NCI-H2107 (cell line): ENCODE measurements at places on chromosomes 7 and 10.

DNA sequence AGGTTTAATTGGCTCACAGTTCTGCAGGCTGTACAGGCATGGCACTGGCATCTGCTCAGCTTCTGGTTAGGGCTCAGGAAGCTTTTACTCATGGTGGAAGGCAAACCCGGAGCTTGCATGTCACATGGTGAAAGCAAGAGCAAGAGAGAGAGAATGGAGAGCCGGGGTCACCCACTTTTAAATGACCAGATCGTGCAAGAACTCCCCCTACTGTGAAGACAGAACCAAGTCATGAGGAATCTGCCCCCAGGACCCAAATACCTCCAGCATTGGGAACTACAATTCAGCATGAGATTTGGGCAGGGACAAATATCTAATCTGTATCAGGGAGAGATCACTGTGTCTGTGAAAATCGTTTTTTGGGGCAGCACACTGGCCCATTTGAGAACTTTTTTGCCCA is 110.0 kb upstream of the MYO3A start:
- no peak for DNase-seq

- DNase-seq, result no peak
Measured at GRCh38 chr7:74299401-74299800, 10.2 kb downstream of the CLIP2 start.

DNA sequence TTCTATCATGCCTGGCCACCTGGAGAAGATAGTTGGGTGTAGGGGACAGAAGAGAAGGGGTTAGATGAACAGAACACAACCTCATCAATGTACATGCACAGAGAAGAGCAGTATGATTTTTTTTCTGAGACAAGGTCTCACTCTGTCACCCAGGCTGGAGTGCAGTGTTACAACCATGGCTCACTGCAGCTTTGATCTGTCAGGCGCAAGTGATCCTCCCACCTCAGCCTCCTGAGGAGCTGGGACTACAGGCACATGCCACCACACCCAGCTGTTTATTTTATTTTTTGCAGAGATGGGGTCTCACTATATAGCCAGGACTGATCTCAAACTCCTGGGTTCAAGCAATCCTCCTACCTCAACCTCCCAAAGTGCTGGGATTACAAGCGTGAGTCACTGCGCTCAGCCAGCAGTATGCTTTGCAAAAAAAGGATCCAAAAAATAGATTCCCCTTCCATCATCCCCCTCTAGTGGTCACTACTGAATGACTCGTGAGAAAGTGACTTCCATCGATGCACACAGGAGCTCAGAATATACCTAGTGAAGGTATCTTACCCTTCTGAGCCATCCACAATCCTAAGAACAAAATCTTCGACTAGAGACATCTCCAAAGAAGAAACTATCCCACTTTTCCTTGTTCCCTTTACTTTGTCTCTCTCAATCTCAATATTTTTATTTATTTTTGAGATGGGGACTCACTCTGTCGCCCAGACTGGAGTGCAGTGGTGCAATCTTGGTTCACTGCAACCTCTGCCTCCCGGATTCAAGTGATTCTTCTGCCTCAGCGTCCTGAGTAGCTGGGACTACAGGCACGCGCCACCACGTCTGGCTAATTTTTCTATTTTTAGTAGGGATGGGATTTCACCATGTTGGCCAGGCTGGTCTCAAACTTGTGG is 21.0 kb downstream of the ZCWPW1 start:
- peak; percentile 22 for DNase-seq

DNA sequence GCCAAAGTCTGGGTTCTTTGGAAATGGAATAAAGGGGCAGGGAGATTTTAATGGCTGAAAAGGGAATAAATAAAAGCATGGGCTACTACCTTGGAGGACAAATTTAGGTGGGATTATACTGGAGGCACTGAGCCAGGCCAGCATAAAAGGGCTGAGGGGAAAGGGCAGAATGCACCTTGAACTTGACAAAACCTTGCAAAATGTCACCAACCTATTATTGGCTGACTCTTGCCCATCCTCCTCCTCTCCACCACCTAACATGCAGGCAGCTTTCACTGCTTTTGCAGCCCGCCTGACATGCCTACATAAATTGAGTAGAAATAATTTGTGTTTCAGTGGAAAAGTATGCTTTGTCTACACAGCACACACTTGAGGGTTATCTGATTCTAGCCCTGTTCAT is 65.3 kb upstream of the ABLIM1 start:
- DNase-seq, result no peak

DNA sequence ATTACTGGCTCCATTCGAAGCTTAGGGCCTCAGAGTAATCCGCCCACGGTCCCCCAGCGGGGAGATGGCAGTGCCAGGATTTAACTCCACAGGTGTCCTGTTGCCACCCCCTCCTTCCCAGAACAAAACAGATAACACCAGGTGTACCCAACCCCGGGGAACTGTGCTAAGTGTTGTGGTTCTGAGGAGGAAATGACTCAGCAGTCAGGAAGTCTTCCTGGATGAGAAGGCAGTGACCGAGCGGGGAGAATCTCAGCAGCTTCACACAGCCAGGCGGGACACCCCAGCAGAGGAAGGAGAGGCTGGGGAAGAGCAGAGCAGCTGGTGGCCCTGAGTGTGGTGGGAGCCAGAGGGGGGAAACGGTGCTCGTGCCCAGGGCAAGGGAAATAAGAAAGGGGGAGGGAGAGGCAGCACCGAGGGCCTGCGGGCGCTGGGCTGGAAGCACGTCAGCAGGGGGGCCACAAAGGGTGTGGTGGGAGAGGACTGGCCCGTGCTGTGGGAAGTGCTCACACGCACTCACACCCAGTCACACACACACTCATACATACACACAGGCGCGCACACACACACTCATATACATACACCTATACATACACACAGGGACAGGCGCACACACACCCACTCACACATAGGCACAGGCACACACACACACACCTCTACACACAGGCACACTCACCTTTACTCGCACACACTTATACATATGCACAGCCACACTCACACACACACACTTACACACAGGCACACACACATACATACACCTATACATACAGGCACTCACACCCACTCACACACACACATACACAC is 59.8 kb upstream of the CHST15 start:
- DNase-seq, result peak; percentile 41

- DNase-seq, result no peak
Measured at GRCh38 chr7:2384354-2385243, 18.8 kb upstream of the CHST12 start.

DNA sequence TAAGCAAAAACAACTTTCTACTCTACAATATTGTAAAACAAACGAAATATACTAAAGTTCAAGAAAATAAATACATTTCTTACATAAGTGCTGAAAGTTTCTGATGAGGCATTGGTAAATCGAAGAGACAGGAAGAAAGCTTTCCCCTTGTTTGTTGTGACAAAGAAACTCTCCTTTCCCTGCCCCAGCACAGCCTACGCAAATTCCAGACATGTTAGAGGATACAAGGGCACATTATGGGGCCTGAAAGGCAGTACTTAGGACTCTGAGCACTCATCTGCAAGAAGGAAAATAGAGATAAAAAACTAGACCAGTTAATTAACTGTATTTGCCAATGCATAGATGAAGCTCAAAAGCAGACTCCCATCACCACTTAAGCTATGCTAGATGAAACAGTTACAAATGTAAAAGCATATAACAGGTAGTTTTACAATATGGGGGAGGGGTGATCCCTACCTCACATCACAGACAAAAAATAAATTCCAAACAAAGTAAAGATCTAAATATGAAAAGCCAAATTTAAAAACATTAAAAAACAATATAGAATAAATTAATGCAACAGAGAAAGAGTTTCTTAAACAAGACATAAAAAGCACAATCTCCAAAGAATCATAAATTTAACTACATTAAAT is 21.8 kb downstream of the ARHGAP19 start:
- no peak for DNase-seq

GRCh38 chr7:28685644-28686417 is 272.3 kb downstream of the TRIL start:
- peak; percentile 80 for DNase-seq

- DNase-seq, result no peak
Measured at GRCh38 chr7:139543801-139544603, 20.5 kb downstream of the CLEC2L start.

- DNase-seq, result no peak
Measured at GRCh38 chr7:35389636-35390035, 135.7 kb upstream of the TBX20 start.

GRCh38 chr7:93877742-93878141 is 12.8 kb downstream of the TFPI2 start:
- no peak for DNase-seq

- no peak for DNase-seq
Measured at GRCh38 chr7:8442814-8443304, 9.4 kb downstream of the NXPH1 start.

- DNase-seq, result no peak
Measured at GRCh38 chr7:90958647-90959046, 305.6 kb upstream of the FZD1 start.

- DNase-seq, result no peak
Measured at GRCh38 chr10:91295346-91295745, 74.9 kb downstream of the PCGF5 start.

- no peak for DNase-seq
Measured at GRCh38 chr7:68980011-68980410, 618.3 kb upstream of the AUTS2 start.

DNA sequence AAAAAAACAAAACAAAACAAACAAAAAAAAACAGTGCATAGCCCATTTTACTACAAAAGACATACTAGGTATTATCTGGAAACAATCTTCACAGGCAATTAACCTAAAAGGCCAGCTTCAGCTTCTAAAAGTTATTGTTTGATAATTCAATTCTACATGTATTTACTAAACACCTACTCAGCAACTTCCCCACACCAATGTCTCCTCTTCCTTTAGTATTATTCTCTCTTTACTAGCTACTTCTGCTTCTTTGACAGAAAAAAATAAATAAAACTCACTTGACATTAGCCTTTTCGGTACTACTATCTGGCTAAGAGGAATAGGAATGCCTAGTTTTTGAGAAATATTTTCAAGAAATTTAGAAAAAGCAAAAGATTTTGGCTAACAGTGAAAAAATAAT is 2.8 kb downstream of the TM9SF3 start:
- DNase-seq, result no peak

DNA sequence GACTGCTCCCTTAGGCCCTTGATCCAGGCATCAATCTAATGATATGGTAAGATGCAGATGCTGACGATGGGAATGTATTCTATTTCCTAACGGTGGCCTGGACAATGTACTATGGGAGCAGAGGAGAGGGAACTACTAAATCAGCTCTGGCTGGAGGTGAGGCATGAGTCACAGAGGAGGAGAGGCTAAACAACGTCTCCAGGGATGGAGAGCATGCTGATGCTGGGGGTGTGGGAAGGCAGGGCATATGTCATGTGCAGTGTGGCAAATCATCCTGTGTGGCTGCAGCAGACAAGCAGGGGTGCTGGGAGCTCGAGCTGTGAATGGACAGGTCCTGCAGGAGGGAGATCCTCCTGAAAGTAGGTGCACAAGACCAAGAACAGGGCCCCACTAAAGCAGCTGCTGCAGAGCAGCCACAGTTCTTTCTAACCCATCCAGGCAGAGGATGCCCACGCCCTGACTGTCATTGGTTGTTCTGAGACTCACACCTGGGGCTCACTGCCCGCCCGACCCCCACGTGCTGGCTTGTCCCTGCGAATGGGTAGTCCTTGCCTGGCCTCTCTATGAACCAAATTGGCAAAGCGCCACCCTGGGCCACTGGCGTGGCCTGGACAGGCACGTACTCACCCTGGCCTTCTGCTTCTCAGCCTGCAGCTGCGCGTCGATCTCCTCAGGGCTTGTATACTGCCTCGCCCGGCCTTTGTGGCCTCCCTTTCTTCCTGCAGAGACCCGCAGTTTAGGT is 4.0 kb downstream of the PDAP1 start:
- DNase-seq, result no peak

GRCh38 chr7:159158125-159158887 is 13.6 kb upstream of the VIPR2 start:
- no peak for DNase-seq

DNA sequence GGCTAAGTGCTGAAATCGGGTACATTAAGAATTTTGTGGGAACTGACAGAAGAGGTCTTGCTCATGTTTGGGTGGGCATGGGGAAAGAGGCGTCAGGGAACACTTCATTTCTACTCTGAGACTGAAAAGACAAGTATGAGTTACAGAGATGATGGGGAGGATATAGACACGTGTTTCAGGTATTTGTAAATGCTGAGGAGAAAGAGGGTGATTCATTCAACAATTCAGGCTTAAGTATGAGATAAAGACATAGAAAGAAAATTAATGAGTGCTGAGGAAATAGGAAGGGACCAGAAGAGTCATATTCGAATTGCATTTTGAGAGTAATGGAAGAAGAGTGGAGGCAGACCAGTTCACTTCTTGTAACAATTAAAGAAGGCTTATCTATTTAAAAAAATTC is 143.6 kb downstream of the HBP1 start:
- DNase-seq, result no peak

GRCh38 chr10:50542871-50543270 is 80.9 kb downstream of the SGMS1 start:
- DNase-seq, result no peak

DNA sequence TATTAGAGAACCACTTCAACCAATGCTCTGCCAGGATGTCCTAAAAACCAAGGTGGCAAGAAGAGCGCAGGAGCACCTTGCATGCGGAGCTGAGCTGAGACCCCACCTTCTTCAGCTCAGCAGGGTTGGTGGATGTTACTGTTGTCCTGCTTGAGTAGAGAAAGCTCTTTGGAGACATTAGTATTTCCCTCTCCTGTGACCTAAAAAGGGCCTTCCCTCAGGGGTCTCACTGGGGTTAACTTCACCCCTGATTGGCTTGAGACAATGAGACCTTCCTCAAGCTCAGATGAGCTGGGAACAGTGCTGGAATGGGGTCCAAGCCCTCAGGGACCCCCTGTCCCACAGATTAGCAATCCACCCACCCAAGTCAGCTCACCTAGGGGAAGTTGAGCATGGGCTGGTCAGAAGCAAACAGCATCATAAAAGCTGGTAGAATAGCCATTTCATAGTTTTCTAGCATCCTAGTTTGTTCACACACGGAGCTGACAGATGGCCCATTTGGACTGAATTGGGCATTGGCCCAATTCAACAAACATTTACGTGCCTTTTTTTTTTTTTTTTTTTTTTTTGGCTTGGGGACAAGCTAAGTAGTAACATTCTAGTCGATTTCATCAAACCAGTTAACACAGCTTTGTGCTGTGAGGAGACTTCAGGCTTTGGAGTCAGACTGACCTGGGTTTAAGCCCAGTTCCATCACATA is 100.6 kb upstream of the HABP2 start:
- no peak for DNase-seq

- no peak for DNase-seq
Measured at GRCh38 chr7:3897430-3898372, 596.6 kb downstream of the SDK1 start.

- DNase-seq, result no peak
Measured at GRCh38 chr7:1844336-1844950, 174.4 kb downstream of the ELFN1 start.

GRCh38 chr10:126357169-126357568 is 31.1 kb downstream of the ADAM12 start:
- DNase-seq, result no peak

GRCh38 chr7:137642031-137642430 is 204.7 kb downstream of the DGKI start:
- DNase-seq, result no peak
